ENCODE measurements at places on chromosomes 7 and 10.

DNA sequence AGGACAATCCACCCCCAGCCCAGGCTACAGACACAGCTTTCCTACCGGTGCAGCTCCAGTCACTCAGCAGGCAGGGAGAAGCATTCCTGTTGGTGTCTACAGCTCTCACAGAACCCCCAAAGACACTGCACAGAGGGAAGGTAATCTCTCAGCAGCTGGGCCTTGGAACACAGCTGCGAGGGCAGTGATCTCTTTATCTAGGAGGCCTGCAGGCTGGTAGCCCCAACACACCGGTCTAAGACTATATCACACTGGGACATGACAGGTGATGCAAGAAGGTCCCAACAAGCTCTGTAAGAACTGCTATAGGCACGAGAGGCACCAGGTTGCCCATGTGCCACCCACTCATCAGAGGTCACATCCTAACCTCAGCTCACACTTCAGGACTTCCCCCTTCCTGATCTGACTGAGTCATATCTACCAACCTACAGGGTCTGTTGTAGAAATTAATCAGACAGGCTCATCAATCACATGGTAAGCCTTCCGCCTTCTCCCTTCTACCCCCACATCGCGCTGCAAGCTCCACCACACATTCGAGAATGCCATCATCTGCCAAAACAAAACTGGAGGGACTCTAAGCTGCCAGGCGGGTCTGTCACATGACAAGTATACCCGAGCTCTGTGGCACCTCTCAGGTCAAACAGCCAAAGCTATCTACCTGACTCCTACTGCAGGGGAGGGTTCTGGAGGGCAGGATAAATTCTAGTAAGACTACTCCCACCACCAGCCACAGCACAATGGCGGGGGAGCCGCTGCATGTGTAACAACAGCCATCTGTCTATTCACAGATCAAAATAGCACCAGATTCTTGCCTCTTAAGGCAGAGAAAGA, 26.1 kb downstream of the FAM53B start:
- no peak for DNase-seq

DNA sequence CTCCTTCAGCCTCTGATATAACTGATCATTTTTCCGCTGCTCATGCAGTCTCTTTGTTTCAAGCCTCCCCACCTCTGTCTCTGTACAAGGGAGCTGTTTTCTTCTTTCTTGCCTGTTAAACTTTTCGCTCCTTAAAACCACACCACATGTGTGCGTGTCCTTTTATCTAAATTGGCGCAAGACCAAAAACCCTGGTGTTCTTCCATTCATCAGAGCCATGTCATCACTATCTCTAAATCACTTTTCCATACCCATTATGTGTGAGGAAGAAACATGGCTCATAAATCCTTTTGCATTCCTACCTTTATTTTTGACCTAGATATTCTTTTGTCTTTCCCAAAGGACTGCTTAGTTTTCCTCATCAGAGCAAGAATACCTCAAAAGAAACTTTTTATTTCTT, 239.0 kb upstream of the IMMP2L start:
- DNase-seq, result no peak

DNA sequence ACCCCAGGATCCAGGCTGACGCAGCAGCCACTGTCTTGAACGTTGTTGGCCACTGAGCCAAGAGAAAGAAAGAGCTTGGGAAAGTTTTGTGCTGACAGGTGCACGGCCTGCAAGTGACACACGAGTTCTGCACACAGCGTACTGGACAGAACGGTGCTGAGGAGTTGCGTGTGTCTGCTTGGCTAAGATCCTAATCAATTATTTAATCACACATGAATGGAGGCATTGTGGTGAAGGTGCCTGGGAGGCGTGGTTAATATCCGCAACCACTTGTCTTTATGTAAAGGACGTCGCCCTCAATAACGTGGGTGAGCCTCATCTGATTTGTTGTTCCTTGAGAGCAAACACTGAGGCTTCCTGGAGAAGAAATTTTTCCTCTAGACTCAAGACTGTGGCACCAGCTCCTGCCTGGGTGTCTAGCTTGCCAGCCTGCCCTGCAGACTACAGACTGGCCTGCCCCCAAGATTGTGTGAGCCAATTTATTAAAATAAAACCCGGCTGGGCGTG, 16.6 kb upstream of the GNA12 start:
- no peak for DNase-seq

DNA sequence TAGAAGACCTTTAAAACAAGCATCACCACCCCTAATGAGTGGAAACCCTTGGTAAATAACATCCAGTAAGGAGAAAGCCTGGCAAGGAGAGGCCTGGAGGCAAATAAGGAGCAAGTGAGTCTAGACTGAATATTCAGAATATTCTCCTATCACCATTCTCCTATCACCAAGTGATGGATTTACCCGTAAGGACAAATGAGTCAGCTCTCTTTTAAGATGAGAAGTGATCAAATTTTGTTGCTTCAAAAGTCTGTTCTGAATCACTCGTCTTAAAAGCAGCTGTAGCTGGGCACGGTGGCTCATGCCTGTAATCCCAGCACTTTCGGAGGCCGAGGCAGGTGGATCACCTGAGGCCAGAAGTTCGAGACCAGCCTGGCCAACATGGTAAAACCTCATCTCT, 28.4 kb downstream of the KIAA1549 start:
- no peak for DNase-seq

DNA sequence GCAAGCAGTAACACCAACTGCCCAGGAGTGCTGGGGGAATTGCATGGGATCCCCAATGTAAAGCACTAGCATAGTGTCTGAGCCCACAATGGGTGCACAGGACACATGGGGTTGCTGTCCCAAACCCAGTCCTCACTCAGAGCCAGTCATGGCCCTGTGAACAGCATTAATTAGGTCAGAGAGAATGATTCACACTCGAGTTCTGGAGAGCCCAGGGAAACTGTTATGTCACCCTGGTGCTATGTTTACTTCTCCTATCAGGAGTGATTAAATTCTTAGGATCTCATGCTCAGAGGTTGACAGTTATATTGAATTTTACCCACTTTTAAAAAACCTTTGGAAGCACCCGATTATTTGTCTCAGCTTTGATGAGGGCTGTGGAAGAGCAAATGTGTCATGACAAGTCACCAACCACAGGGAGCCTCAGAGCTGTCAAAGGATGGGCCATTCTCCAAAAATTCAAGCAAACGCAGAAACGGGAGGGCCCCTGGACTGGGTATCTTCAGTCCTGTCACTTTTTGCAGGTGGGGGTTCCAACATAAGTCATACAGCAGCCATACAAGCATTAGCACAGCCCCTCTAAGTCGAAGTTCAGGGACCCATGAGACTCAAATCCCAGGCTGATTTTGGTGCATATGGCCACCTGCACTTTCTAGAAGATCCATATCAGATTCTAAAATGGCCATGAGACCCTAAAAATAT, 1.3 kb upstream of the RASSF4 start:
- DNase-seq, result no peak

- no peak for DNase-seq
These were observed 15.5 kb upstream of the PON3 start for GRCh38 chr7:95411666-95412065.

GRCh38 chr7:107499731-107500130, 29.9 kb downstream of the GPR22 start:
- no peak for DNase-seq

- DNase-seq, result no peak
These were observed 57.5 kb upstream of the FAM133B start for GRCh38 chr7:92647652-92648051.

- DNase-seq, result peak; percentile 73
These were observed 3.1 kb upstream of the DOCK1 start for GRCh38 chr10:126902157-126902556.

GRCh38 chr10:115963848-115964247, 309.2 kb downstream of the GFRA1 start:
- DNase-seq, result no peak

- DNase-seq, result no peak
These were observed 8.8 kb upstream of the SMKR1 start for GRCh38 chr7:129493555-129493954.

DNA sequence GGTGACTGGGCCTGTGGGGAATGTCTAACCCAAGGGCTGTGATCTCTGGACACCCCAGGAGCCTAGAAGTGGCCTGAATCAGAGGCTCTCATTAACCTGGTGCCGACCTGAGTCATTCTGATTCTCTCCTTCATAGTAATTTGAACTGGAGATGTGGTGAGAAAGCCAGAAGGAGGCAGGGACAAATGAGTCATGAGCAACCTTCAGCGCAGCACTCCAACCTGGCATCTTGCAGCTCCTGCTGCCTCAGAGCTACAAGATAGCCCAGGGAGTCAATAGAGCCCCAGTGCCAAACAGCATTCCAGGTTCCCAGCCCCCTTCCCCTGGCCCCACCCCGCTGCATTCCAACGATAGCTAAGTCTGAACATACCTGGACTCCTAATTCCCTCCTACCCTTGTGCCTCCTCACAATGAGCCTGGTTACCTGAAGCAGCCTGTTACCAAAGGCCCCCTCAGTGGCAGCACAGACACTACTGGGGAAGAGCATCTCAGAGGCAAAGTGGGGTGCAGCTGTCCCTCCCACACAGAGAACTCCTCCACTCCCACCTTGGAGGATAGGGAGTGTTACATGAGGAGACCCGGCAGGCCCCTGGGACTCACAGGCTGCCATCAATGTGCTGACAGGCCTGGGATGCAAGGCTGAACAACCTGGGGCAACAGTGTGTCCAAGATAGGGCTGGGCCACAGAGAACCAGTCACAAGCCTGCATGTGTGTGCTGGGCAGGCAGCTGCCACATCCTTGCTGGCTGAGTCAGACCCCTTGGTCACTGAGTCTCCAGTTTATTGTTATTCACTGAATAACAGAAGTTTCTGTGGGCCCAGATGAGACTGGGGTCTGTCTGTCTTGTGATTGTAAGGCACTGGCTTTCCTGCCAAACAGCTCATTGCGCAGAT, 76.8 kb upstream of the LEP start:
- no peak for DNase-seq

- no peak for DNase-seq
These were observed 21.6 kb upstream of the PDCD4 start for GRCh38 chr10:110850099-110850498.

DNA sequence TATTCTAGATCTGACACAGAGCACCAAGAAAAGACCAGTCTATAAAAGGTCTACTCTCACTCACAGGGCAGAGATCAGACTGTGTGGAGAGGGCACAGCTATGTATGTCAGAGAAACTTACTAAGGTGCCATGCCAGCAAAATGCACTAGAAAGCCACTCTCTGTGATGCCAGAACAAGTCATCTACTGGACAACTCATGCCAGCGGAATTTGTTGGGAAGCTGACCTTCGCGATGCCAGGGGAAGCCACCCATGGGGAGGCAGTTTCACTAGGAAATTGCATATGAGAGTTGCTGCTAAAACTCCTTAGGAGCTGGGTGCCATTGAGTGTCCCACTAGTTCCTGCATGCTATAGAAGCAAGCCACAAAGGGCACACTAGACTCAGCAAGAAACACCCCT, 58.5 kb downstream of the MICU1 start:
- peak; percentile 41 for DNase-seq

GRCh38 chr7:46613551-46613950, 692.5 kb upstream of the IGFBP3 start:
- no peak for DNase-seq

GRCh38 chr10:49174926-49175500, 13.2 kb downstream of the TMEM273 start:
- no peak for DNase-seq

DNA sequence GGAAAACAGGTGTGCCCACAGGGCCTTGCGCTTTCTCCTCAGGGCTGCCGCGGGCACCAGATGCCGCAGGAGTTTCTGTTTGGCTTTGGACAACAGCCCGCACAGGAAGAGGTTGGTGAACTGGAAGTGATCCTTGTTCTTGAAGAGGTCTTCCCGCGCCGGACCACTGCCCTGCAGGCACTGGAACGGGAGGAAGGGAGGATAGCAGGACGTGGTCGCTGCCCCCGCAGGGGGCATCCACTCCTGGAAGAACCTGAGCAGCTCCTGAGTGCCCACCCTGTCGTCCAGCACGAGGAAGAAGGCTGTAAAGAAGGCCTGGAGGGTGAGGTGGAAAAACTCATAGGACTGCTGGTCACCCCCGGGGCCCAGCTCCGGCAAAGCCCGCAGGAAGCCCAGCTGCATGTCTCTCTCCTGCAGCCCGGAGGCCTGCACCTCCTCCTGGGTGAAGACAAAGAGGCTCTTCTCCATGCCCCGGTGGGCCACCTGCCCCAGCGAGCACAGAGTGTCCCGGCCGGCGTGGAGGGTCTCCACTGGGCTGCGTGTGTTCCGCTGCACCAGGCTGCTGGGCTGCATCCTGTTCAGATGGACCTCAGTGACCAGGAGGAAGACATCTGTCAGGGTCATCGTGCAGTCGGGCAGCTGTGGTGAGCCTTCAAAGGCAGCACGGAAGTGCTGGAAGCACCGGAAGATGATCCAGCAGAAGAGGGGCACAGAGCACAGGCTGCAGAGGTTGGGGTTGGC, 26.9 kb downstream of the NOD1 start:
- no peak for DNase-seq

DNA sequence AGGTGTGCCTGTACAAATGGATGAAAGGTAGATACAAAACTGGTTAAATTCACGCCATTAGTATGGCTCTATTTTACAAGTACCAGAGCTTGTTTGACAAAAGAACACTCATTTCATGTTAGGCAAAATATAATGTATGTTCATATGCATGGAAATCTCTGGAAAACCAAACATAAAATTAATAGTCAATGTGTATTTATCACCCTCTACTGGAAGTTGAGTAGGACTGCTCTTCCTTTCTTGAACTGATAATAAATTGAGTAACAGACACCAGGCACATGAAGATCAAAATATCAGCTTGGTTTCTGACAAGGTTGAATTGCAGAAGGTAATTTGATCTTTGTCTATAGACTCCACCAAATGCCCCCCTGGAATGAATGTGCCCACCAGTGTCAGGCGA, 19.8 kb upstream of the AKR1B1 start:
- no peak for DNase-seq

DNA sequence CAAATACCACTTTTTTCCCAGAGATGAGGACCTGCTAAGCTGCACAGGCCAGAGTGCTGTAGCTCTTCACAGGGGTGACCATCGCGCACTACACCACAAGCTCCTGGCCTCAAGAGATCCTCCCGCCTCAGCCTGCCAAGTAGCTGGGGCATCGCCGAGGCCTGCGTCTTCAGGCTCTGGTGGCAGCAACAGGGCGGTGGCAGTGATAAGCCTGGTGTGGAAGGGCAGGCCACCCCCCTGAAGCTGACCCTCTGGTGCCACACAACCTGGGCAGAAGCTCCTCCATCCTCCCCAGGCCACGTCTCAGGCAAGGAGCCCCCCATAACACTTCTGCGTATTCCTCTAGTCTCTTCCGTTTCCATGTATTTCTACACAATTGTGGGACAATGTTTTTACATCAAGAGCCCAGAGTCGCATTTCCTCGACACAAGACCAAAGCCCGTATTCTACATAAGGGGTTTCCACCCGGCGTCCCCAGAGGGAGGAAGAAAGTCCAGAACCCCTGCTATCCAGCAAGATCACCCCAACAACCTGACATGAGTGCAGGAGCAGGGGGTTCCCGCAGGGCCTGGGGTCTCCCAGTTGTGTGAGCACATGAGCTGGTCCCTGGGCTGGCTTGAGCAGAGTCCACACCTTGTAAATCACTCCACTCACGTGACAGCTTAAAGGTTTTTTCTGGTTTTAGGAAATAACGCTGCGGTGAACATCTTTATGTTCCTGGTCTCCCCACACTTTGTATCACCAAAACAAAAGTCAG, 37.6 kb upstream of the NCAPG2 start:
- DNase-seq, result no peak

All from 8988T (cell line).